ELR (cell line): ENCODE measurements at places on chromosomes 7 and 10.
A peak's percentile ranks its signal among the peaks of the same experiment; 100 is the strongest.

GRCh38 chr10:7689591-7689990, 13.5 kb upstream of the ITIH2 start:
- DNase-seq = no peak

GRCh38 chr7:95874129-95874528, 101.8 kb downstream of the DYNC1I1 start:
- no peak for DNase-seq

DNA sequence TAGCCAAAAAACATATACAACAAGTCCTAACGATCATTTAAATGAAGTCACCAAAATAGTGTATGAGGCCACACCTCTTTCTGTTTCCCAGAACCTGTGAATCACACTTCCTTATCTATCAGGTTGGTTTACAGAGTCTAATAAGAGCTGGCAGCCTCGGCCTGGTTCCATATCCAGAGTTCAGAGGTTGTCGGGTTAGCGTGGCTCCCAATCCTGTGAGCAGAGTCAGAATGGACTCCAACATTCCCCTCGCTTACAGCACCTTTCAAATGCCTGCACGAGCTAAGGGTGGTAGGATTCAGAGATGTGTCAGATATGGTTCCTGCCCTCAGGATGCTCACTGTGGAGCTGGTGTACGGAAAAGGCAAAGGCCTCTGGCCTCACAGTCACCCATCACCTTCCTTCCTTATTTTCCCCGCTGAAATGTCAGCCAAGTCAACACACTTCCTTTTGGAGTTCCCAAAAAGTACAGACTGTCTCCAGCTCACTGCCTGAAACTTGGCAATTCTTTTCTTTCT, 6.0 kb downstream of the IL15RA start:
- DNase-seq = no peak

DNA sequence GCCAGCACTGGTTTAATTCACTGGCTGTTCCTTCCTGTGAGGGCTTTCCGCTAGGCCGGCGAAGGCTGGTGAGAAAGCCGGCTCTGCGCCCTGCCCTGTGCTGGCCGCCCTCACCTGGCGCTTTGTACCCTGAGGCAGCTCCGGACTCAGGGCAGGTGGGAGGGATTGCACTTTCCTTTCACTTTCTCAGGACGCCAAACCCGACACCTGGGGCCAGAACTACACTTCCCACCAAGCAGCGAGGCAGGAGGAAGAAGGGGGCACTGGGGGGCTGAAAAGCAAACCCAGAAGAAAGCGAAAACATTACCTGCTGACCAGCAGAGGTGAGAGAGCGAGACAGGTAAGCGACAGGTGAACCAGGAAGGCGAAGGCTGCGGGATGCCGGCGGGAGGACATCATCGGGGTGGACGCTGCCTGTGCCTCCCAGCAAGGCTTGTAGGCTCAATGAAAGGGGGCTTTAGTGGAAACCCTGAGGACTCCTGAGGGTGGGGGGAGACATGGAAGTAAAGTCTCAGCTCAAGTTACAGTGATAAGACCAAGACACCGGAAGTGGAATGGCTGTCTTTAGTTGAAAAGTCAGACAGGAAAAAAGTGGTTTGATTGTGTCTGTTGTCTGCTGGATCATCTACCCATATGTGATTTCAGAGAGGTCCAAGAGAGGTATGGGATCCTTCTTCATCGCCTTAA, at the start of gene RAB19:
RAB19 (plus strand) TSS at position 181 of the 687 bp plus-strand sequence. CDS start 3,589 bp downstream, outside the sequence.
- DNase-seq = no peak

- DNase-seq = no peak
Measured at GRCh38 chr10:30865141-30865926, 166.3 kb downstream of the ZNF438 start.

DNA sequence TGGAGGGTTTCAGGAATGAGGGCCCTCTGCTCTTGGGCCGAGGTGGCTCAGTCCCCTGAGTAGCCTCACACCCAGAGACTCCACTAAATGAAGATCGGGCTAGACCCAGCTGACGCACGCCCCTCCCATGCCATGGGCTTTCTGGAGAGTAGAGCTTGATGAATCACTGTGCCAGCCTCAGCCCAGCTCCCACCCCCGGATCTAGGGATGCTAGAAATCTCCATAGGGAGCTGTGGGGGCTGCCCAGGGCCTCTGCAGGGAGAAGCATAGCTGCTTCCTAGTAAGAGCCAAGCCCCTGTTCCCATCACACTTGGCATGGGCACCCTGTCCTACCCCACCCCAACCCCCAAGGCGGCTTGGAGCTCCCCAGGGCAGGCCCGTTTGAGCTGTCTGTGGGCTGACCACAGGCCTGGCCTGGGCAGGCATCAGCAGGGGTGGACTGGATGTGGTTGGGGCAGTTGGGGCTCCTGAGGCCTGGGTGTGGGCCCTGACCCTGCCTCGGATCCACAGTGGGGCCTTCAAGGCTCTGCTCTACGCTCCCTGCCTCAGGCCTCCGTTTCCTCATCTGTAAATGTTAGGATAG, 121.2 kb downstream of the ZMIZ1 start:
- peak; percentile 68 for DNase-seq

GRCh38 chr7:93894426-93894825, 3.9 kb upstream of the TFPI2 start:
- DNase-seq = peak; percentile 44

DNA sequence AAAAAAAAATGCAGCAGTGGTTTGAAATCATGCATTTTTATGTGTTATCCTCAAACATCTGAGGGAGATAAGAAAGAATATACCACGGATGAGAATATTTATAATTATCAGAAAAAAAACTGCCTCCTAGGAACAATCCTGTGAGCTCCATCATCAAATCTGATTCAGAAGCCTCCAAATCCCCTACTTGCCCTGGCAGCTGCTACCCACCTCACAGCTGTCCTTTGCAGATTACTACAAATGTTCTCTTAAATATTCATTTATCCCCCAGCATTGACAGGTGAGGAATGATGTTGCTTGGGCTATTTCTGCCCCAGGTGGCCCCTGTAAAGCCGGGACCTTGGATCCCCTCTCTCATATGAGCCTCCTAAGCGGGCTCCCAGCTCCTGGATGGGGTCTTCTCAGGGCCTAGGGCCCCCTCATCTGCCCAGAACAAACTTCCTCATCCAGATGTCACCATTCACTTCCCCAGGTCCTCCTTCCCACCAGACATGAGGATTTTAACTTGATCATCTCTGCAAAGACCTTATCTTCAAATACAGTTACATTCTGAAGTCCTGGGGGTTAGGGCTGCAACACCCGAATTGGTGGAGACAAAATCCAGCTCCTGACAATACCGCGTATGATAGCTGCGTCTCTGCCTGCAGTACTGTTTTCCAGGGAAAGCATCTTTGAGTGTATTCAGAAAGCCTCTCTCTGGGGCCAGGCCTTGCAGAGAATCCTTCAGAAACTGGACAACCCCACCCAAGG, 81.9 kb upstream of the INSIG1 start:
- DNase-seq = no peak

DNA sequence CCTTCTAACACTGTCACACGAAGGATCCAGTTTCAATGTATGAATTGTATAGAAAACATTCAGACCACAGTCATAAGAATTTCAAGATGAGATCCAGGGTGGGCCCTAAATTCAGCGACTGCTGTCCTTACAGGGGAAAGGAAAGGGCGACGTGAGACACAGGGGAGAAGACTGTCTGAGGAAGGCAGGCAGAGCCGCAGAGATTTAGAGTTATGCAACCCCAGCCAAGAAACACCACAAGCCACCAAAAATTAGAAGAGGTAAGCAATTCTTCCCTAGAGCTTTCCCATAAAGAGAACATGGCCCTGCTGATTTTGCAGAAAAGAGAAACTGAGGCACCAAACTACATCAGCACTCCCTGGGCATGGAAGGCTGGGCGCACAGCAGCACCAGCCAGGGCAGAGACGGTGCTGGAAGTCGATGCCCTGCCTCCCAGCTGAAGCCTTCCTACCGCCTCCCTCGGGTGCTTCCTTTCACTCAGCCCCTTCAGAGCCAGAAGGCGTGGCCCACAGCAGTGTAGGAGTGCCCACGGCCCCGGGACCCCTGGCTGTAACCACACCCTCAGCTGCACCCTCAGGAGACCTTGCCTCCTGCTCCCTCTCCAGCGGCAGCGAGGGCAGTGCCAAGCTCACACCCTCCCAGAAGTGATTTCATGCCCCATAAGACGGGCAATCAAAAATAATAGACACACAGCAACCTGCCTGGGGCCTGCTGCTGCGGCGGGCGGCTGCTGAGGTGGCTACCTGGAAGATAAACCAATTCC, 81.0 kb upstream of the LRRC4 start:
- no peak for DNase-seq

DNA sequence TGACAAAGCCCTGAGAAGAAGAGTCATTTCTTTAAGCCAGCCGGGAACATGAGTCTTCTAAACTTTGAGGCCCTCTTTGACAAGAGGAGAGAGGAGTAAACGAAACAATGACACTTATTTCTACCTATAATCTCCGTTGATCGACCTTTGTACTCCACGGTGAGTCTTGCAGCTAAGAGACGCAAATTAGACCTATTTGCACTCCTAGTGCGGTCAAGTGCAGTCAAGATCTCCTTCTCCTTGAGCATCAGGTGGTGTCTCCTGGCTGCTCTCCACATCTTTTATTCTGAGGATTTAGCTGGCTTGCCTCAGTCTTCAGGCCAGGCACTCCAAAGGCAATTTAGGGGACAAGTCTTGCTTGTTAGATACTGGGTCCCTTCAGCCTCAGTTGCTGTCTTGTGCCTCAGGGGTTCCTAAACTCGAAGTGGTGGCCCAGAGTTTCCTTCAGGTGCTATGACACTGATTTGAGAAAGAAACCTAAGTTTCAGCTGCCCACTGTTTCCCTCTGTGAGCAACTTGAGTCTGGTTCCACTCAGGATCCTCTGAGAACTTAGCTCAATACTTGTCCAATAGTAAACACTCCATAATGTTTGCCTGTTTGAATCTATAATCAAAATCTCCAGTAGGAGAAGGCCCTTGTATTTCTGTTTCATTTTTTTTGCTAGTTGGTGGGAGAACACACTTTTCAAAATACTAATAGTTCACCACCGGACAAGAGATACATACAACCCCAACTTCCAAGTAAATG, 312.9 kb downstream of the RNLS start:
- DNase-seq = no peak

- no peak for DNase-seq
Measured at GRCh38 chr10:63423494-63423893, 42.3 kb downstream of the JMJD1C start.

GRCh38 chr7:132568962-132569361, 7.3 kb downstream of the PLXNA4 start:
- DNase-seq = no peak

GRCh38 chr7:154576604-154577003, 426.3 kb downstream of the PAXIP1 start:
- DNase-seq = no peak

GRCh38 chr7:123437447-123437995, 96.9 kb downstream of the IQUB start:
- no peak for DNase-seq

GRCh38 chr7:12481722-12482121, 78.1 kb upstream of the VWDE start:
- peak; percentile 36 for DNase-seq

DNA sequence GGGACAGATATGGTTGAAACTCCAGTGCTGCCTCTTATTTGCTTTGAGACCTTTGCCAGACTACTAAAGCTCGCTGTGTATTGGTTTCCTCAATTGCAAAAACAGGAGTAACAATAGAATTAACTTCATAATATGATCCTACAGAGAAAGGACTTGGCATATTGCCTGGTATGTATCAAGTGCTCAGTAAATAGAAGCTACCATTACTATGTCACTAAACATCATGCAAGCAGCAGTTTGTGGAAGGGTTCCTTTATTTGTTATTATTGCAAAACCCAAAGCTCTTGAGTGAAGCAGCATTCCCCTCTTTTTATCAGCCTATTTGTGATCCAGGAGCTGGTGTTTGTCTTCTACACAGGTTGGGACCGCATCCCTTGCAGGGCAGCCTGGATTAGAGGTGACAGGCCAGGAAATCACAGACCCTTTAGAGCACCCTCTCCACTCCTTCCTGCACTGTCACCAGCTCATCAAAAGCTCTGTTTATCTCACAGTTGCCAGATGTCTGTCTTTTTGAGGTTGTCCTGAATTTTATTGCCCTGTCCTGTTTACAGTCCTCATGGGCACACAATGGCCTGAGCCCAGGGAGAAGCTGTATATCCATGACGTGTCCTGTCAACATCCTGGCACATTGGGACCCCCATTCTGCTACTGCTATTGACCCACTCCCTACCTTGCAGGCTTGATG, 121.5 kb downstream of the SNX10 start:
- no peak for DNase-seq

DNA sequence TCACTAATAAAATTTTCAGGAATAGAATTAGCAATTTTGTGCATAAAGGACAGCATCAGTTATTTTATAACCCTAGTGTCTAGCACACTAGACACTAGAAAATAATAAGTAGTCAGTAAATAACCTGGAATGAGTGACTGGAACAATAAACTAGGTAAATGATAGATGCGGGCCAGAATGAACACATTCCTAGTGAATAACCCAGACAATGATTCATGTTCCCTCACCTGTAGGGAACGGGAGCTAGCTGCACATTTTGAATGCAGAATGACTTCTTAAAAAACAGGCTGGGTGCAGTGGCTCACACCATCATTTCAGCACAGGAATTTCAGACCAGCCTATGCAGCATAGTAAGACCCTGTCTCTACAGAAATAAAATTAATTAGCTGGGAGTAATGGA, 3.2 kb upstream of the ATOH7 start:
- DNase-seq = no peak

- DNase-seq = no peak
Measured at GRCh38 chr7:19999681-20000080, 217.5 kb downstream of the MACC1 start.

GRCh38 chr7:69638674-69639073, 40.4 kb downstream of the AUTS2 start:
- no peak for DNase-seq

GRCh38 chr10:58348571-58349033, 13.8 kb downstream of the UBE2D1 start:
- no peak for DNase-seq

GRCh38 chr10:25639646-25640045, 294.4 kb upstream of the MYO3A start:
- no peak for DNase-seq

- DNase-seq = no peak
Measured at GRCh38 chr7:132499065-132499464, 77.2 kb downstream of the PLXNA4 start.

GRCh38 chr10:23826421-23826820, 382.5 kb upstream of the KIAA1217 start:
- DNase-seq = peak; percentile 13

GRCh38 chr10:129120441-129120840, 346.6 kb upstream of the MGMT start:
- DNase-seq = no peak

- DNase-seq = no peak
Measured at GRCh38 chr7:111292026-111292470, 201.1 kb downstream of the LRRN3 start.

- DNase-seq = no peak
Measured at GRCh38 chr10:131437556-131438475, 126.3 kb upstream of the TCERG1L start.

- no peak for DNase-seq
Measured at GRCh38 chr10:79176949-79177602, 108.3 kb downstream of the ZMIZ1 start.

- no peak for DNase-seq
Measured at GRCh38 chr7:133408212-133408611, 155.3 kb downstream of the EXOC4 start.

- DNase-seq = no peak
Measured at GRCh38 chr7:5448378-5449037, 24.9 kb upstream of the TNRC18 start.

GRCh38 chr7:134779741-134780065, 269 bp downstream of the CALD1 start:
- DNase-seq = no peak

GRCh38 chr7:48637382-48637781, 287.0 kb upstream of the CDC14C start:
- DNase-seq = no peak
